Progenitor cell of endocrine pancreas (in vitro differentiated cells): ENCODE measurements at places on chromosomes 5 and 9. TPM values are rescaled to one million over a fixed set of nuclear protein-coding genes. Genes with fewer than 3 reads are reported as not detected.
A peak's percentile ranks its signal among the peaks of the same experiment; 100 is the strongest.

GRCh38 chr9:113519426-113520108, 56.0 kb downstream of the RGS3 start:
- DNase-seq = no peak

Gene SNX18
- 26.3 and 28.6 TPM in 2 replicates for total RNA-seq

GRCh38 chr5:10689391-10690081, 71.5 kb downstream of the DAP start:
- DNase-seq = no peak

- peak; percentile 57 for DNase-seq
Observed at GRCh38 chr5:10354048-10354872, 765 bp downstream of the MARCHF6 start.

Gene PCDHGB6
- total RNA-seq = 23.1 and 24.0 TPM in 2 replicates

DNA sequence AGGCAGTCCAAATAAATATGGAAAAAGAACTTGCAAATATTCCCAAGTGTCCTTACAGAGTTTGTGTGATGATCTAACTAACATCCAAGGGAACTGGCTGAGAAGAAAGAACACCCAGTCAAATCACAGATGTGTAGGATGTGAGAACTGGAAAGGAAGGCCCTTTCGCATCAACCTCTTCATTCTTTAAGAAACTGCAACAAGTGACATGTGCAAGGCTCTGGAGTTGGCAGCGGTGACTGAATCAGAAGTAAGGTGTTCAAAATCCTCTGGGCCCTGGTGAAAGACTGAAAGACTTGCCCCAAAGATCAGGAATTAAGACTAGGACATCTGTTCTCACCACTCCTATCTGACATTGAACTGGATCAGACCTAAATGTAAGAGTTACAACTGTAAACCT, 88.7 kb downstream of the RAPGEF1 start:
- DNase-seq = no peak
